ENCODE measurements at places on chromosomes 5 and 9.

DNA sequence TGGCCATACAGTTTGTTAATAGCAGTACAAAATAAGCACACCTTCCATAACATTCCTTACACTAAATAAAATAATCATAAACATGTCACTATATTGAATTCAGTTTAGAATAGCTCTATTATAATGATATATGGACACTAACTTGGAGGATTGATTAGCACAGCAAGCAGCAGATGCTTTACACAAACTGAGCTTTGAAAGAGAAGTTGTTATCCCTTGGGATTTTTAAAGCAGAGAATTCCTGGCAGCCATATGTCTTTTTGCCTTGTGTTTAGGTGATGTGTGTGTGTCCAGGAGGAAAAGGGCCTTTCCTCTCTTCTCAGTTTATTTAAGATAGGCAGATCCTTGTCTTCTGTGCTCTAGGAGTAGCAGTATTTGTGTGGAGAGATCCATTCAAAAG lies 232.2 kb upstream of the GRIN3A start:
- DNase-seq, result no peak

GRCh38 chr5:157047898-157048297 lies 11.0 kb downstream of the HAVCR1 start:
- DNase-seq, result no peak

DNA sequence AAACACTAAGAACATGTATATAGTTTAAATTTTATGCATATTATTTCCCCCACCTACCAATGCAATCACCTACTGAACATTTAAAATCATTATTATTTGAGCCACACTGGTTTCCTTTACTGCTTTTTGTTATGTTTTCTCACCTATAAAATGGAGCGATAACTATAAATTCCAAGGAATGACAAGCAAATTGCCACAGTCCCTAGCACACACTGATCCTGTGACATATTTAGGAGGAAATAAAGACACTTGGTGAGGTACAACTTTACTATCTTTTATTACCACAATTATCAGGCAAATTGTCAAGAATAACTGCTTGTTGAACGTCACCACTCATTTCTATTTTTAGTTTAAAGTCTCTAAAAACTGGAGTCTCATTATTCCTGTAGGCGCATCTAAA lies 1693.6 kb downstream of the EFNA5 start:
- DNase-seq, result no peak

DNA sequence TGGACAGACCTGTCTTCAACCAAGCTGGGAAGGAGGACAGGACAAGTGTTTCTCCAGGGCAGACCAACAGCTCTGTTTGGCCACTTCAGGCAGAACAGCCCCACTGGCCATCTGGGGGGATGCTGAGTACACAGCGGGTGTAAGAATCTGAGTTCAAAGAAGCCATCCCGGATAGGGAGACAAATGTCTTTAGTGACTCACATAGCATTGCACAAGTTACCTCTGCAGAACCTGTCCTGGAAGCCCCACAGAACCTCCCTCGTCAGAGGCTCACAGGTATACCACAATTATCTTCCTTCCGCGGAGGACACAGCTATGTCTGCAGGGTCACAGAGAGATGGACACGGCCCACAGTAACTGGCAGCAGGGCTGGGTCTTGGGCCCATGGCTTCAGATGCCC lies 2.0 kb downstream of the OR2V2 start:
- no peak for DNase-seq

GRCh38 chr5:149666212-149666852 lies 63.8 kb upstream of the PPARGC1B start:
- DNase-seq, result no peak

- DNase-seq, result no peak
Measured at GRCh38 chr5:102114525-102115069, 181.5 kb downstream of the SLCO4C1 start.

- no peak for DNase-seq
Measured at GRCh38 chr5:140791089-140791488, 3.6 kb upstream of the PCDHA2 start.

DNA sequence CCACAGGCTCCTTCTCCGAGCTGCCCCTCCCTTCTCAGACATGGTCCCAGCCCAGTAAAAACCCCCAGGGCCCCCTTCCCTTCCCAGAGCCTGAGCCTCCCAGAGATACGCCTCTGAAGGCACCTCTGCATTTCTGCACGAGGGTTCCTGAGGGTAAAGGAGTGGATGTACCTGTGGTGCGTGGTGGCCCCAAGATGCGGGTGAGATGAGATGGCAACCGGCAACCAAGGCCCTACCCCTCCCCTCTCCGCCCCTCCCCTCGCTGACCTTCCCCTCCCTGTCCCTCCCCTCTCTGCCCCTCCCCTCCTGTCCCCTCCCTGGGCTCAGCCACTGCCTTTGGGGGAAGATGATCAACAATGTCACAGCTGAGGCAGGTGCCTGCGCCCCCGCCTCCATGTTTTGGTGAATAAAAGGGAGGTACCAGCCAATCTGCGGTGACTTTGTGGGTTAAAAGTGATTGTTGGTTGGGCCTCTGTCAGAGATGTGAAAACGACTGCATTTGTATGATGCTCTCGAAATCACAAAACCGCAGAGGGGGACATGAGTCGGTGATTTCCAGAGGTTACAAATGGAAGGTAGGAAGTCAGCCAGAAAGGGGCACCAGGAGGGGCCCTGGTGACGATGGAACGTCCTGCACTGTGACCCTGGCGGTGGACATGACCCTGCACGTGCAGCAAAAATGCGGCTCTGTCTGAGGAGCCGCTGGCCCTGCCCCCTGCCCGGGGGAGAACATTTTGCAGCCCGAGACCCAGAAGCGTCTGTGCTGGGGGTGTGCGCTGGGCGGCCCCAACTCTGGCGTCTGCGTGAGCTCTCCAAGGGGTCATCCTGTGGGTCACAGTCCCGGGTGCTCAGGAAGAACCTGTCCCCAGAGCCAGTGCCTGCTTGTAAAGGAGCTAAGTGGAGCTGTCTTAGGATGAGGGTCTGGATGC lies 3.7 kb downstream of the LCN9 start:
- no peak for DNase-seq

DNA sequence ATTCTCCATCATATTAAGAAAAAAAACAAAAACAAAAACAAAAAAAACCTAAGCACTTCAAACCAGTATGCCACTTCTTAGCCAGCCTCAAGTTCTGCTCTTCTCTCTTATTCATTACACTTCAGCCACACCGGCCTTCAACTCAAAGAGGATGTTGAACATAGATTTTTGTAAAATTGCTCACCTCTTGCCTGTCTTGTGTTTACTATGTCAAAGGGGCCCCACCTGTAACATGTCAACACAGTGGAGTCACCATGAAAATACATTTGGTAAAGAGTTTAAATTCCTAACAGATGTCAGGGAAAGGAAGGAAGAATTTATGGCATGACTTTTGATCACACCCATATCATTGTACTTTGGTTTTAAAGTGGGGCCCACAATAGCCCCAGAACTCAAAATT lies 121.1 kb upstream of the GHR start:
- no peak for DNase-seq

DNA sequence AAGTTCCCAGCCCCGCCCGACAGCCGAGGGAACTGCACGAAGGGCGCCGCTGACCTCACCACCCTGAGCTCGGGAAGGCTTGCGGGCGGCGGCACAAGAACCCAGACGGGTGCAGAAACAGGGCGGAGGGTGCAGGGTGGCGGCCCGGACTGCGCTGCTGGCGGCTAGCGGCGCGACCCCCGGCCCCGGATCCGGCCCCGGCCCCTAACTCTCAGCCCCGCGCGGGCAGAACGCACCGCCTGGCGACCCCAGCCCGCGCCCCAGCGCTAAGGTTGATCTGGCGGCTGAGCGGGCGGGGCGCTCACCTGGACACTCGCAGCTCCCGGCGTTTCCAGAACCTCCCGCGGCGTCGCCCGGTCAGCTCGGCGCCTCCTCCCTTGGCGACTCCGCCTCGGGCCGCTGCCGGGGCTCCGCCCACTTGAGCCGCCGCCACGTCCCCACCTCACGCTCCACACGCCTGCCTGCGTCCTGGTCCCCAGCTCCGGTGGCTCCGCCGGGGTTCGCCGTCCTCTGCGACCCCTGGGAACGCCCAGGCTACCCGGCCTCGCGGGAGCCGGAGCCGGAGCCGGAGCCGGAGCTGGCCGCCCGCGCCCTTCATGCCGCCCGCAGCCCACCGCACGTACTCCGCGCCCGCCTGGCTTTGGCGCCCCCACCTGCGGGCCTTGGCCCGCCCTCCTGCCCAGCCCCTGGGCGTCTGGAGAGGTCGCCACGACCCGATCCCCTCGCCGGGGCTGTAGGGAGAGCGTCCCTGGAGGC lies at the start of gene P4HA2:
Gene P4HA2, minus strand, starts transcription at position 369 of the 756 bp plus-strand sequence. CDS start 9,227 bp downstream, outside the sequence.
- DNase-seq, result peak; percentile 87

DNA sequence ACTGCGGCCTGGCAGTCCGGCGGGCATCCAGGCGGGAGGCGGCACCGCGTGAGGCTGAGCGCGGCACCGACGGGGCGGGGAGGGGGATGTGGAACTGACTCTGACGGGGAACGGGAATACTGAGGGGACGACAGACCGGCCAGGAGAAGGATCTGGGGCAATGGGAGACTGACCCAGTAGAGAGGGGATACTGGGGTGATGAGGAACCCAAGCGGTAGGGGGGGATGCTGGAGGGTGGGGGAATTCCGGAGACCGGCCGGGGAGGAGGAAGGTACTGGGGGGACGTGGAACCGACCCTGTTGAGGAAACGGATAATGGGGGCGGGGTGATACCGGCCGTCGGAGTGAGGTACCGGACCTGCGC lies 423 bp downstream of the IPPK start:
- peak; percentile 7 for DNase-seq
